ENCODE measurements at places on chromosomes 12 and 14. TPM values are rescaled to one million over a fixed set of nuclear protein-coding genes. Genes with fewer than 3 reads are reported as not detected.

The CFAP251 gene
- 0.82 TPM for total RNA-seq

- no peak for DNase-seq
Measured at GRCh38 chr12:11545484-11546330, 103.8 kb upstream of the ETV6 start.

GRCh38 chr14:104889375-104889757, 24.3 kb downstream of the CEP170B start:
- DNase-seq: no peak

DNA sequence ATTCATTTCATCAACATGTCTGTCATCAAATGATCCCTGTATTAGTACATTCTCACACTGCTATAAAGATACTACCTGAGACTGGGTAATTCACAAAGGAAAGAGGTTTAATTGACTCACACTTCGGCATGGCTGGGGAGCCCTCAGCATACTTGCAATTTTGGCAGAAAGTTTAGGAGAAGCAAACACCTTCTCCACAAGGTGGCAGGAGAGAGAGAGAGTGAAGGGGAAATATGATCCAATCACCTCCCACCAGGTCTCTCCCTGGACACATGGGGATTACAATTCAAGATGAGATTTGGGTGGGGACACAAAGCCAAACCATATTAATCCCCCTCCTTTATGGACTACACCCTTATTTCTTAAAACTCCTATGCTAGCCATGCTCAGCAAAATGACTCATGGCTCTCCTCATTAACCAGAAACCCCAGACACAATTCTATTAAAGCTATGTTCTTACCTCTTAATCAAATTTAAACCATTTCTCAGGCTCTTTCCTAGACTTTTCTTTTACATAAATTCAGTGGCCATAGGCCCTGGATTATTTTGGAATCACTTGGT, 932.3 kb downstream of the FLRT2 start:
- no peak for DNase-seq

DNA sequence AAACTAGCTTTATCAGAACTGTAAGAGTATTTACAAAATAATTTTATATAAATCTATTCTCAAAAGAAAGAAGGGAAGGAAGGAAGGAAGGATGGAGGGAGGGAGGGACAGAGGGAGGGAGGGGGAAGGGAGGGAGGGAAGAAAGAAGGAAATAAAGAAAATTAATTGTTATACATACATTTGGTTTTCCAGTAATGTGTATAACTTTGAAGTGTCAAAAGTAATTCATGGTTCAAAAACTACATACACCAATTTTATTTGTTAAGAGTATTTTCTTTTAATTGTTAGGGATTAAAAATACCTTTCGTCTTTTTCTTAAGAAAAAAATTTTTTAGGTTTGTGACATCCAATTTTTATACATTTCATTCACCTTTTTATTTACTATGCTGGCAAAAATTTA, 17.5 kb upstream of the KCNC2 start:
- no peak for DNase-seq

- DNase-seq: no peak
Measured at GRCh38 chr14:90426663-90427062, 29.8 kb downstream of the CALM1 start.

The NRXN3 gene
- total RNA-seq: not detected

DNA sequence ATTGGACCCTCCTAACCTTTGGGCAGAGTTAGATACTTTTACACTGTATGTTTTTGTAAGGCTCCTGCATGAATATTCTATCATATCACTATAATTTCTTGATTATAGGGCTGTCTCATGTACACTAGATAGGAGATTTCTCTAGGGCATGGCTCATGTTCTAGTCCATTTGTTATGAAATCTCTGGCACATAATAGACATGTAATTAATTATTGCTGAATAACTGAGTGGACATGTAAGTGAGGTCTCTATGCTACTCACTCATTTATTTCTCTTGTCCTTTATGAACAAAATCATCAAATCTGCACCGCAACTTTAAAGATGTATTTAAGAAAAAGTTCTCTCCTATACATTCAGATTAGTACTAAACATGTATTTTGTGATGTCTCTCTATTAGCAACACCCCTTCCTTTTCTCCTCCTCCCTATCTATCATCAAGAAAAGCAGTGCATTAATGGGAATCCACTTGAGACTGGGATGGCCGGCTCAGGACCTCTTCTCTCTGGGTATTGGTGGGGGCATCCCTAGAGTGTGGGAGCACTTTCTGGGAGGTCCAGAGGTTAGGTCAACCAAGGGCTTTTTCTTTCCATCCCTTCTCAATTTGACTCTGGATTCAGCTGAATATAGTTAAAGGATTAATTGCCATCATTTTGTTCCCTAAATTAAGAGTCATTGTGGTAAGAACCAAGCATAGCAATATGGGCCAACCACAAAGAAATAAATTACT, 168.0 kb upstream of the HMGA2 start:
- no peak for DNase-seq

DNA sequence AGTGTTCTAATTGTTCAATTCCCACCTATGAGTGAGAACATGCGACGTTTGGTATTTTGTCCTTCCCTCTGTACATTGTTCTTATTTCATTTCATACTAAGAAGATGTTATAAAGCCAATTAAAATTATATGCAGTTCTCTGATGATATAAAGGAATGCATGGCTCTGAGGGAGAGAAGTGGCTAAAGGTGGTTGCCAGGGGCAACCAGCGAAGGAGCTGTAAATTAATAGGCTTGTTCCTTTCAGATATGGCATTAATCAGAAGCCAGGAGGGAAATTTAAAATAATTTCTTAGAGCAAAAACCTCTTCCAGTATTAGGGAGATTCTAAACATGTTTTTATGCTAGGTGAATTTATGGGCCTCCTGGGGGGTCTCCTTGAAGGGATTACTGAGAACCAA, 227.8 kb downstream of the TMEM117 start:
- no peak for DNase-seq

- DNase-seq: no peak
Measured at GRCh38 chr14:76472199-76472723, 96.3 kb downstream of the ESRRB start.

- DNase-seq: no peak
Measured at GRCh38 chr14:59772233-59772632, 98.3 kb downstream of the RTN1 start.

The DMAC2L gene
- total RNA-seq: 10.8 TPM

The PTPRR gene
- not detected for total RNA-seq

DNA sequence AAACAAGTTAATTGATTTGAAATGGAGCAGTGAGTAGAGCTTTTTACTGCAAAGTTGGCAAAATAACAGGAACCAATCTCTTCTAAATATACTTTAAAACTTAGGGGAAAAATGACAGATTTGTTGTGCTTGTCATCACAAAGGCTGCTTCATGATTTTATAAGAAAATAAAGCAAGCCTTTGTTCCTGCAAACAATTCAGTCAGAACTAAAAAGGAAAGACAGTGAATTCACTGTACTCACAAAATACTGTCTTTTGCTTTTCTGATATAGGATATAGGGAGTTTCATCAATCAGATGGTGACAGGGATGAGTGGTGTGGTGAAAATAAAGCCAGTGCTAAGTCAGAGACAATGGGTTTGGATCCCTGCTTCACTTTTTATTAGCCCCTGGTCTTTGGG, 126.0 kb downstream of the HELB start:
- DNase-seq: no peak

DNA sequence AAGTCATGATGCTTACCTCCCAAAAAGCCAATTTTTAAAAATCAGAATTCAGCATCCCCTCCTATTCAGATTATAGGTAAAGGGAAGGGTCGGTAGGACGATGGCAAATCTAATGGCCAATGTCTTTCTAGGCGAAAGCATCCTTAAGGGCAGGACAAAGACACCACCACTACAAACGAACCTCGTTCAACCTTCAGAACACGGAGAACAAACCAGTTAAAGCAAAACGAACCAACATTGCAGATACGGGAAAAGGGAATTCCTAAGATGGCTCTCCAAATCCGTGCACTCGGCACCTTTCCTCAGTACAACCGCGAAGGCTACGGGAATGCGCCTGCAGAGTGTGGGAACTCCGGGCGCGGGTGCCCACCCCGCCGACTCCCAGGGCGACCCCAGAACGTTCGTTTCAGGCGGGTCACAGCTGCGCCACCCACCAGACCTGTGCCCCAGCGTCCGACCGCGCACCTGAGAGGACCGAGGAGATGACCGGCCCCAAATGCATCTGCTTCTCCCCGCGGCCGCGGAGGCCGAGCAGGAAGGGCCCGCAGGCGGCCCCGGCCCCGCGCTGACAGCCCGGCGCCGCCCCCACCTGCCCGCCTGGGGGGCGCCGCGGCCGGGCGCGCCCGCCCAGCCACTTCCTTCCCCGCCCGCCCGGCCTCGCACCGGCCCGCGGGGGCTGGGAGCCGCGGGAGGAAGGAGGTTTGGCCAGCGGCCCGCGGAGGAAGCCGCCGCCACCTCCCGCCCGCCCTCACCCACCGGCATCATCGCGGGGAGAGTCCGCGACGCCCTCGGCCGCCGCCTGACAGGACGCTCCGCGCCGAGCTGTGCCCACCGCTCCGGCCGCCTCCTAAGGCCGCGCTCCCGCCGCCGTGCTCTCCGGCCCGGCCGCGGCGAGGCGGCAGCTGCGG, 578 bp downstream of the PPP1R13B start:
- DNase-seq: no peak

All from activated T-cell treated with anti-CD3 and anti-CD28 coated beads, Interleukin-2, amount 50 U/mL, for 4 hours (primary cell).